Stimulated activated CD8-positive, alpha-beta memory T cell treated with anti-CD3 and anti-CD28 coated beads, Interleukin-12 subunit alpha, Interleukin-12 subunit beta, amount 100 ng/mL, for 1 hour (primary cell): ENCODE measurements at places on chromosomes 7 and 10.

DNA sequence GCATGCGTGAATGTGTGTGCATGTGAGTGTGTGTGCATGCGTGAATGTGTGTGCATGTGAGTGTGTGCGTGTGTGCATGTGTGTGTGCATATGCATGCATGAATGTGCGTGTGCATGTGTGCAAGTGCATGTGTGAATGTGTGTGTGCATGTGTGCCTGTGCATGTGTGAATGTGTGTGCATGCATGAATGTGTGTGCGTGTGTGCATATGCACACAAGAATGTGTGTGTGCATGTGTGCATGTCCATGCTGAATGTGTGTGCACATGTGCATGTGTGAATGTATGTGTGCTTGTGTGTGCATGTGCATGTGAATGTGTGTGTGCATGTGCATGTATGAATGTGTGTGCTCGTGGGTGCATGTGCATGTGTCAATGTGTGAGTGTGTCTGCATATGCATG is 42.1 kb upstream of the NUB1 start:
- DNase-seq = no peak

DNA sequence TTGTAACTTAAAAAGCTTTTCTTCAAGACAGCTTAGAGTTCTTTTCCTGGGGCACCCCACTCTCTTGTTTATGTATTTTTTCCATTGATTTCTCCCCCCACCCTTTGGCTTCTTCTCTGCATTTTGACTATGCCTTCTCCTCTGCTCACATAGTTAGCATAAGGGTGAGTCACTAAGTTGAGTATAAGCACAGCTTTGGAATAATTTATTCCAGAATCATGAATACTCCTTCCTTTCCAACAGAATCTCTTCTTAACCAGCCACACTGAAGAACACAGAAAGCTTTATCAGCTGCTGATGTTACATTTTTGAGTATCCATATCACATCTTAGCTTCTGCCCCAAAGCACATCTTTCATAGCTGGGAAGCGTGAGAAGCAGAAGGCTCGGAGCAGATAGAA is 449.5 kb upstream of the MKI67 start:
- DNase-seq = no peak

- DNase-seq = no peak
These were observed 389.4 kb downstream of the KCNMA1 start for GRCh38 chr10:77248104-77248790.

GRCh38 chr10:10824591-10825148 is 193.0 kb upstream of the CELF2 start:
- DNase-seq = no peak

- no peak for DNase-seq
These were observed at the start of gene FEZF1 for GRCh38 chr7:122304319-122304975. Gene FEZF1 (minus strand): TSS chr7:122304750. CDS start chr7:122304437, 313 bp downstream.

- no peak for DNase-seq
These were observed 83.4 kb downstream of the VOPP1 start for GRCh38 chr7:55488804-55489340.

- no peak for DNase-seq
These were observed 29.3 kb upstream of the PDCD4 start for GRCh38 chr10:110842326-110842904.

- DNase-seq = peak; percentile 17
These were observed 45.0 kb downstream of the ALOX5 start for GRCh38 chr10:45418849-45419675.

- DNase-seq = no peak
These were observed 31.5 kb upstream of the ADCYAP1R1 start for GRCh38 chr7:31020652-31021051.

- DNase-seq = no peak
These were observed 134.0 kb downstream of the PAXIP1 start for GRCh38 chr7:154868921-154869320.

- DNase-seq = no peak
These were observed 874 bp downstream of the GIMAP5 start for GRCh38 chr7:150738092-150738491.

DNA sequence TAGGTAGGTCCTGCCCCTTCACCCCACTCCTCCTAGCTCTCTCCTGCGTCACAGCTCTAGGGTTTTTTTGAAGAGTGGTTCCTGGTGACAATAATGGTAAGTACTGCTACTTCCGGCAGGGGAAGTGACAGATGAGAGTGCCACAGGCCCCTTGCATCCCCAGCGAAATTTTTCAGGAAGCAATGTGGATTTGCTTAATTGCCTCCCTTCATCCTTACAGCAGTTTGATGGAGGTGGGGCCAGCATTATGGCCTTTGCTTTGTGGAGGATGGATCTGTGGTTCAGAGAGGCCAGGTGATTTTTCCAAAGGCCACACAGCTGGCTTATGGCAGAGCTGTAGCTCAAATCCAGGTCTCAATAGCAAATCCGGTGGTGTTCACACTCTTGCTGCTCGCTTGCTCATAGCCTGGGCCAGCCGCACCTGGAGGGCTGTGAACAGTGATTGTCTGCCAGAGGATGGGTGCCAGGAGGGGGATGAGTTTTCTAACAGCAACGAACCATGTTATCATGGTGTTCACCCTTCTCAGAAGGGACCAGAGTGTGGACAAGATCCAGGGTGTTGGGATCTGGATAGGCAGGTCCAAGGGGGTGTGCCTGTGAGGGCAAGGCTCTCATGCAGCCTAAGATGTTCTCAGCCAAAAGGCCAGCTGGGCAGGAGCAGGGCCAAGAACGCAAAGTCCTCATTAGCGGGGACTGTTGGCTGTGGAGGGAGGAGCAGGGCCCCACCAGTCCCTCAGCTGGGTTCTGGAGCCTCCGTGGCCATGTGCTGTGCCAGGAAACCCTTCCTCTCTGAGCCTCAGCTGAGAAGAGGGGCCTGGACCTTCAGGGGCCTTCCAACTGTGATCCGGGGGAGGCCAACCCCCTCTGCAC is 89.0 kb downstream of the EMX2 start:
- DNase-seq = no peak

- no peak for DNase-seq
These were observed 209.0 kb downstream of the CACNA2D1 start for GRCh38 chr7:82234457-82235049.

GRCh38 chr7:127208351-127208750 is 44.4 kb downstream of the GRM8 start:
- DNase-seq = no peak

DNA sequence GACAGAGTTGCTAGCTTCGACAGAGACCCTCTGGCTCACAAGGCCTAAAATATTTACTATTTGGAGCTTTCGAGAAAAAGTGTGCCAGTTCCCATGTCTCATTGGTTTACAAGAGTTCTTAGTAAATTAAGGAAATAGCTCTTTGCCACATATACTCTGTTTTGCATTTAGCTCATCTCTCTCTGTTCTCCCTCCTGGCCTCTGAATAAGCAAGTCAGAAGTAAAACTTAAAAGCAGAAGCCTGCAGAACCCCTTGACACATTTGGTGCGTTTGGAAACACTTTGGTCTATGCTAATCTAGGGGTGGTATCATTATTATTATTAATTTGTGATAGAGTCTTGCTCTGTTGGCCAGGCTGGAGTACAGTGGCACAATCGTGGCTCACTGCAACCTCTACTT is 6.4 kb downstream of the CARD11 start:
- no peak for DNase-seq

DNA sequence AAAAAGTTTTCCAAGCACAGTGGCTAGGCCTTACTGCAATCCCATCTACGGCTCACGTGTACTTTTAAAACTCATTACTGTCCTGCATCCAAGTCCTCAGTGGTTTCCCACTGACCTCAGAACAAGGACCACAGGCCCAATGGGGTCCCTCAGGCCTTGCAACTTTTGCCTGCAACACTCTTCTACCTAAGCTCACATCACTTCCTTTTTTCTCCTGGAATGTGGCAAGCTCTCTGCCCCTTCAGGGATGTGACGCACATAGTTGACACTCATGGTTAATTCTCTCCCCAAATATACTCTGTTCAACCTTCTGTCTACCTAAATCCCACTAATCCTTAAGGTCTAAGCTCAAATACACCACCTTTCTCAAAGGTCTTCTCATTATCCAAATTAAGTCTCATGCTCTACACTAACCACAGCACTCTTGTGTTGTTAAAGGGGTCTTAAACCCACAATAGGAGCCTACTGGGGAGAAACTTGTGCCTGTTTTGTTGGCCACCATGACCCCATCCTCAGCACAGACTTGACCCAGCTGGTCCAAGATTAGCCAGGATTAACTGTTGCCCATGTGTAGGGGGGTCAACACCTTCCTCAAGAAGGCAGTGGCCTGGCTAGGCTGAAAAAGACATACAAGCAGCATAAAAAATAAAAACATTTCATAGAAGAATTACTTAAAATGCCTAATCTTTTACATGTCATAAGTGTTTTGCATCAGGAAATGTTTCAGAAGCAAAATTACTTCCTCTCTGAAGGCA is 15.2 kb downstream of the HNRNPF start:
- DNase-seq = no peak

GRCh38 chr7:52863652-52864051 is 171.8 kb upstream of the POM121L12 start:
- no peak for DNase-seq

- no peak for DNase-seq
These were observed 296.2 kb downstream of the MAGI2 start for GRCh38 chr7:79157281-79157680.

DNA sequence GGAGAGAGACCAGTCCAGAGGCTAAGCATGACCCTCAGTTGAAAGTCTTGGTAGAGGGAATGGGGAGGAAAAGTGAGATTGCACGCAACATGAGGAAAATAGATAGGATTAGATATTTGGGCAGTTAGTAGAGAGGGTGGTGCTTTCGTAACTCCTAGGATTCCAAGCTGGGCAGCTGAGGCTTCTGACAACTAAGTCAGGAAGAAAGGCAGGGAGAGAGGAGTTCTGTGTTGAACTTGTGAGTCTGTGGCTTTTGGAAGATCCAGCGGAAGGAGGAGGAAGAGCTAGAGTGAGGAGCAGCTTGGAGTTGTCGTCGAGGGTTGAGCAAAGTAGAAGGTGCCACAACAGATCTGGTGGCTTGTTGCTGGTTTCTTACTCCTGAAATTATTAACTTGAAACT is 21.8 kb downstream of the CUL1 start:
- DNase-seq = no peak

DNA sequence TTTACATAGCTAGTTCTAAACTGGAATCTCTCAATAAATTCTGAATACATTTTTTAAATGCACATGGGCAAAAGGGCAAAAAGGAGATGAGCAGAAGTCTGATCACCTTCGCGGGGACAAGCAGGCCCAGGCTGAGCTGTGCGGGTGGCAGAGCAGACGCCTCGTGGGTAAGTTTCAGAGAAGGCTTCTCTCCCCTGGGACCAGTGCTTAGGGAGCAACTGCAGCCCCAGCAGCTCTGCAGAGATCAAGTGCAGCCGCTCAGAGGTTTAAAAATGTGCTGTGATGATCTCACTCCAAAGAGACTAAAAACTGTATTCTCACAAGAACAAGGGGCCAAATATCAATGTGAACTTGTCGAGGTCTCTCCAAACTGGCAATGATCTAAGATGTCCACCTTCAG is 264.3 kb upstream of the RNF32 start:
- no peak for DNase-seq

GRCh38 chr10:88521791-88522190 is 61.3 kb downstream of the RNLS start:
- no peak for DNase-seq

DNA sequence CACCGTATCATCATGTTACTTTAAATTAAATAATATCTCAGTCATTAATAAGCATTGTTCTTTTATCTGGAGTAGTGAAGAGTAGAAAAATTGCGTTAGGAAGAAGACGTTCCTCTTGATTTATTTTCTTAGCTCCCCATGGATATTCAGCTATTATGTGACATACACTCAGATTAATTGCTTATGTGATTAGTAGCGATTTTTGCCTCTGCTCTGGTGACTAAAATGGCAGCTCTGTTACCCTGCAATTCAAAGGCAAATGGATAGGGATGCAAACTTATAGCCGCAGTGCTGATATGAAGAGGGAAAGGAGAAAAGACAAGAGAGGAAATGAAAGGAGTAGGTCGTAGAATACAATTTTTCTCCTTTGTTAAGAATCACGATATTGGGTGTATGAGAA is 188.4 kb upstream of the MALRD1 start:
- no peak for DNase-seq

DNA sequence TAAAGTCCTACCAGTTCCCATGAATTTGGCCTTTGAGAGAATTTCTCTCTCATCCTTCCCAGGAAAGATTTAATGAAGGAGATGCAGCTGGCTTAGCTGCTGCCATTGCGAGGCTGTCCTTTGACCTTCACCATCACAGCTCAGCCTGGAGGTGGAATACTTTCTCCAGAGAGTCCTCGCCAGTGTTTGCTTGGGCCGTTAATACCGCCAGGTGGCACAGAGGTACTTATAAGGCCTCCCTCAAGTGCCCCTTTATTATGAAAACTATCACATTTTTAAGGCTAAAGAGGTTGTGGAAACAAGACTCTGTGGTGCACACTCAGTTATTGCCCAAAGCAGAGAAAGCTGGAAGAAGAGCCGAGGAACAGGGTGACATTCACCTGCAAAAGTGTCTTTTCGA is 330.6 kb downstream of the CCSER2 start:
- DNase-seq = no peak

- DNase-seq = no peak
These were observed 47.0 kb upstream of the CDK1 start for GRCh38 chr10:60731134-60731885.

- DNase-seq = no peak
These were observed 3.0 kb downstream of the DDIT4 start for GRCh38 chr10:72276421-72277339.

- DNase-seq = no peak
These were observed 89.7 kb upstream of the CDK6 start for GRCh38 chr7:92925876-92926696.

GRCh38 chr10:70459061-70459773 is 17.7 kb upstream of the NODAL start:
- DNase-seq = no peak

DNA sequence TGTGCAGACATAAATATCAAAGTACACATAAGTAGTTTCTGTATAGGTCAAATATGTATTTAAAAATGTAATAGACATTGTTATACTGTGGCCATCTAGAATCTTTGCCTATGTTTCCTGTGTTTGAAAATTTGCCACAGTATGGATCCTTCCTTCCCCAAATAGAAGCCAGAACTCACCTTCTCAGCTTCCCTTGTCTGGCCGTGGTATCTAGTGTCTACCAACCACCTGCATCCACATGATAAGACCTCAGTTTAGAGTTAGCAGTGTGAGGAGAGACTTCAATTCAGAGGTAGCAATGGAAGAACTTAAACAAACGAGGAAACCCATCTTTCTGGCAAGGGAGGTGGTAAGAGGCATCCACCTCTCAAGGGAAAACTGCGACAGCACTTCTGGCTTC is 4.9 kb downstream of the TRDMT1 start:
- no peak for DNase-seq

GRCh38 chr7:29146057-29146706 is at the start of gene CPVL:
Gene CPVL (minus strand): TSS chr7:29146537. CDS start chr7:29121061, 25,476 bp downstream.
- no peak for DNase-seq
